ENCODE measurements at places on chromosomes 3 and 15. TPM values are rescaled to one million over a fixed set of nuclear protein-coding genes. Genes with fewer than 3 reads are reported as not detected.

- DNase-seq, result no peak
These were observed 195.7 kb upstream of the ATP11B start for GRCh38 chr3:182597621-182598041.

DNA sequence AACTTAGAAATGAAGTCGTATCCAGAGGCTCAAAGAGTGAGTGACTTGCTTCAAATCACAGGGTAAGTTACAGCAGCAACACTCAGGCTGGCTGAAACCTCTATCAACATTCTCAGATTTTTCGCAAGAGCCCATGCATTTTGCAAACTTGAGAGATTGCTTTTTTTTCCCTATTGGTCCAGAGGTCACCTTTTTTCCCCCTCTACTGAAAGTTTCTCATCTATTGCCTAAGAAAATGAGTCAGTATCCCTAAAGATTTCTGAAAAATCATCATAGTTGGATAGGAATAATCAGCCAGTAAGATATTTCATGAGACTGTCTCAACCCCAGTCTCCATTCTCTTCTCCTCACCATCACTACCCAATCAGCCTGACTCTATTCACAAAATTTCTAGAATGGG is 410.6 kb downstream of the FOXP1 start:
- no peak for DNase-seq

GRCh38 chr15:29613951-29614382 is 208.3 kb downstream of the TJP1 start:
- peak; percentile 65 for DNase-seq

DNA sequence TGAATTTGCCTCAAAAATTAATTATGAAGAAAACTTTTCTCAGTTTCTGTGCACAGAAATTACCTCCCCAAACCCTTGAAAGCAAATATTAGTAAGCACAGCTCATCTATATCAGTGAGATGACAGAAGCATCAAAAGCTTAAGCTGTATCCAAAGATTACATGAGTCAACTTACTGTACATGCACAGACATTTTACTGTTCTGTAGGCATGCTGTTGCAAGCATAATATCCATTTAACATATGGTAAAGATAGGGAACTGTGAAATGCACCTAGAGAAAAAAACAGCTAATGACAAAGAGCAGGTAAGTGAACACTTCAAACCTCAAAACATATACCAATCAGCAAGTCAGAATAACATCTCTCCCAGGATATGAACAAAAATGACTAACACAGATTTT is 20.9 kb downstream of the SHOX2 start:
- no peak for DNase-seq

DNA sequence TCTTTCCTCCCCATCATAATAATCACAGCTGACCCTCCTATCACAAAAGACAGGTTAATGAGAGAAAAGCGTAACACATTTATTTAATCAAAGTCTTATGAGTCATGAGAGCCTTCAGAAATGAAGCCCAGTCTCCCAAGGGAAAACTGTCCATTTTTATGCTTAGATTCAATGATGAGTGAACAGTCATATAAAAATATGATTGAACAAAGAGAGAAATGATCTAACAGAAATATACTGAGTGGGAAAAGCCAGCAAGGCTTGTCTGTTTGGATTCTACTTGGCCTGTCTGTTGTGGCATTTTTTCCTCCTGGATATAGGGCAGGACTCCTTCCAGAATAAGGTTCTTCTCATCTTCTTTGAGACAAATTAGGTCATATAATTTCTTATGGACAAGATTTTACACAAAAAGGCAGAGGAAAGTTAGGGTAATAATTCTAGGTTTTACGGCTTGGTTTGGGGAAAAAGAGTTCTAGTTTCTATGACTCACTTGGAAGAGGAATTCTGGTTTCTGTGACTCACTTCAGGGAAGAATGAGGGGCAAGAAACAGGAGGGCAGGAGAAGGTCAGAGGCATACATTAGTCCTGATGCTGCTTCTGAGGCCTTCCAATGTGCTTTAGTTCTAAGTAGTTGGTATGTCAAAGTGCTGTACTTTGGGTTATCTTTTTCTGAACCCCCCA is 534.2 kb downstream of the ZIC1 start:
- DNase-seq, result no peak

GRCh38 chr3:161560008-161560637 is 63.5 kb downstream of the OTOL1 start:
- peak; percentile 14 for DNase-seq

GRCh38 chr3:72105306-72105705 is 320.4 kb upstream of the PROK2 start:
- DNase-seq, result no peak

- DNase-seq, result no peak
These were observed 11.2 kb downstream of the PPCDC start for GRCh38 chr15:75034615-75035014.

DNA sequence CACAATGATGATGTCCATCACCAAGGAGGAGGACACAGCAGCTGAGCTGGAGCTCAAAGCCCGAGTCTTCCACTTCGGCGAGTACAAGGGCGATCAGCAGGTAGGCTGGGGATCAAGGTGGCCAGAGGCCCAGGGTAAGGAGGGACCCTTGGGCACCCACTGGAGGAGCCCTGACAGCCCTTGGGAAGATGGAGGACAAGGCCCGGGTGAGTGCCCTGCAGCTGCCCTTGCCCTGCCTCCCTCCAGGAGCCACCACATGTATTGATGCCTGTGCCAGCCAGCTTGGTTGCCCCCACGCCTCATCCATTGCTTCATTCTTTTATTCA is 38.4 kb downstream of the CFAP100 start:
- DNase-seq, result no peak

GRCh38 chr3:173796890-173797289 is 399.3 kb downstream of the NLGN1 start:
- DNase-seq, result no peak

GRCh38 chr3:111808439-111808838 is 50.6 kb upstream of the PHLDB2 start:
- no peak for DNase-seq

GRCh38 chr15:46413799-46414198 is 779.0 kb downstream of the SQOR start:
- DNase-seq, result no peak

DNA sequence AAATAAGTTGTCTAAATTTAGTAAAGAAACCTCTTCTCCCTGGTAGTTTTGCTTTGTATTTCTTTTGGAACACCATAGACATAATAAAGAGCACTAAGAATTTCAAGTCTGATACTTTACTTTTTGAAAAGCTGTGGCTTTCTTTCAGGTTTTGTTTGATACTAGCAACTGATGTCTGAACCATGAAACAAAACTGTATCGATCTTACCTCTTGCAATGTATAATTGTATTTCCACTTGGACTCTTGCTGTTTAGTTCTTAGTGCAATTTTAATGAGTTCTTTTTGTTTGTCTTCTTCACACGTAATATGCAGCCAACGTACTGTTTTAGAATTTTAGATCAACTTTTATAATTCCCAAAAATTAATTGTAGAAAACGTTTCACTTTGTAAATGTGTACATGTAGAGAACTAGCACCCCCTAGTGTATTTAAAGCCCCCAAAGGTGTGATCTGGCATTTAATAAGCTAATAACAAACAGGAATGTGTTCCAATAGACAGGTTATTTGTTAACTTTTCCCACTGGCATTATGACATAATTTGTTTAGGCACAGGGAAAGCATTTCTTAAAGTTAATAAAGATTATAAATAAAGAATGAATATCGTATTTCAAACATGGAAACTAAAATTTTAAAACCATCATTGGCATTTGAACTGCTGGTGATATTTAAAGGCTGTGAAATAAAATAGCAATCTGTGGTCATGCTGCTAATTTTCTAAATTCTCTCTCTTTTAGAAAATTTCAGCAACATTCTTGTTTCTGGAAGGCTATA is 289.1 kb upstream of the DNAJC19 start:
- peak; percentile 11 for DNase-seq

GRCh38 chr15:38149315-38149714 is 103.3 kb upstream of the SPRED1 start:
- no peak for DNase-seq

- peak; percentile 22 for DNase-seq
These were observed 28.1 kb downstream of the PRR23E start for GRCh38 chr3:127221037-127221436.

- DNase-seq, result no peak
These were observed 156.8 kb upstream of the PDZRN3 start for GRCh38 chr3:73781541-73781940.

DNA sequence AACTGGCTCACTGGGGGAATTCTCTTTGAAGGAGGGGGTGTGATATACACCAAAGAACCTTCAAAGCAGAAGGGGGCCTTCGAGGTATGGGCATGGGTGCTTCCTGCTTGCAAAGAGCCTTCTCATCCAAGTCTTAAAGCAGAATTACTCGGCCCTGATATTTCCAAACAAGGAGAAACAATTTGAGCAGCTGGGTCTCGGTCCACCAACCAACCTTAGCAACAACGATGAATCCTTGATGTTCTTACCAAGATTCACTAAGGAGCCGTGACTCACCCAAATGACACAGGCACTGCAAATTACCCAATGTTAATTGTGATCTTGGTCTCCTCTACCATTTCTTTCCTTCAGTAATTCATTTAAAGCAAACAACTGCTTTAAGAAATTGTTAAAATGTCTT is 7.7 kb downstream of the HOMER2 start:
- no peak for DNase-seq

- peak; percentile 78 for DNase-seq
These were observed 864 bp upstream of the NEO1 start for GRCh38 chr15:73051391-73051806.

DNA sequence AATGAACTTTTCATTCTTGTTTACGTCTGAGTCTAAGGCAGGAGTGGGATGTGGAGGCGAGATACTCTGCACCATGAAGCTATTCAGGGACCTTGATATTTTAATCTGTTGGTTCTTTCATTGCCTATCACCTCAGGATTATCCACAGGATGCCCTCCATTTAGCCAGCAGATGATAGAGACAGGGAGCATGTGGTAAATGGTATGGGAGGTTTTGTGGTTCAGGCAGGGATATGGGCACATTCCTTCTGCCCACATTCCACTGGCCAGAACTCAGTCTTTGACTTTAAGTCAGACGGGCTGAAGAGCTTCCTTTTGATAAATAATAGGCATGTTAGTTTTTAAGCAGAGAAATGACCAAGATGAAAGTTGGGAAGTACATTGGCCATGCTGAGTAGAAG is 548.0 kb upstream of the CCDC54 start:
- DNase-seq, result no peak

- DNase-seq, result no peak
These were observed 17.8 kb downstream of the LRIG1 start for GRCh38 chr3:66483006-66483405.

DNA sequence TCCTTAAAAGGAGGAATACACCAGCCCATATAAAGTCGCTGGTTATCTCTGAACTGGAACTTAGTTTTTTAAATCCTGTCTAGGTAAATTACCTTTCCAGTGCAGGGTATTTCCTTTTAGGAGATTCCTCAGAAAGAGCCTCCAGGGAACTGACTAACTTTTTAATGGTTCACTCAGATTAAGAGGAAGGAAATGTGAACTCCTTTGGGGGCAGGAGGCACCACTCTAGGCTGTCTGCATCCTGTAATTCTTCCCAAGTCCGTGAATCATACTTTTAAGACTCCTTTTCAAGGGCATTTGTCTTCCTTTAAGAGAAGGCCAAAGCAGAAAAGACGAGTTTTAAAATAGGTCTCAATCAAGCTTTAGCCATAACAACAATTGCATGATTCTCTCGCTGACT is 871.2 kb upstream of the NR2F2 start:
- DNase-seq, result no peak

DNA sequence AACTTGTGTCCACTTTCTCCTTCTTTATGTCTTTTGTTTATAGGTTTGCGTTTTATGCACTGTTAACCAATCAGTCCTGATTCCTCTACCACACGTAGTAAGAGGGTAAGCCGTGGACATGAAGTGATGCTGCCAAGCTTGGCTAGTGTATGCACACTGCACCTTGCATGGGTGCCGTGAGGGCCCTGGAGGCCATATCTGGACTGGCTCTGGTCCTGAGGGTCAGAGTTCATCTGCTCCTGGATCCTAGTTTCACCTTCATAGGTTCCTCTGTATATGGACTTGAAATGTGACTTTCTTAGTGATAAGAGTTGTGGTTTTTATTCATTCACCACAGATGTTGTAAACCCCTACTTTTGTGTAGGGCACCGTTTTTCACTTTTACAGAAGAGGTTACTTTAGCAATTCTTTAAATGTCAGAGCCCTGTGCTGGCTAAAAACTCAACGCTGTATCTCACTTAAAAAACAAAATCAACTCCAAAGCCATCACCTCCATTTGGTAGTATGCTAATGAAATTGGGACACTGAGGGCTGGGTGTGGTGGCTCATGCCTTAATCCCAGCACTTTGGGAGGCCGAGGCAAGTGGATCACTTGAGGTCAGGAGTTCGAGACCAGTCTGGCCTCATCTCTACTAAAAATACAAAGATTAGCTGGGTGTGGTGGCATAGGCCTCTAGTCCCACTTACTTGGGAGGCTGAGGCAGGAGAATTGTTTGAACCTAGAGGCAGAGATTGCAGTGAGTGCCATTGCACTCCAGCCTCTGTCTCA is 22.9 kb downstream of the SIAH2 start:
- DNase-seq, result no peak

- no peak for DNase-seq
These were observed 163.1 kb downstream of the FMN1 start for GRCh38 chr15:33031324-33031821.

GRCh38 chr3:153051427-153052095 is 110.5 kb upstream of the RAP2B start:
- no peak for DNase-seq

DNA sequence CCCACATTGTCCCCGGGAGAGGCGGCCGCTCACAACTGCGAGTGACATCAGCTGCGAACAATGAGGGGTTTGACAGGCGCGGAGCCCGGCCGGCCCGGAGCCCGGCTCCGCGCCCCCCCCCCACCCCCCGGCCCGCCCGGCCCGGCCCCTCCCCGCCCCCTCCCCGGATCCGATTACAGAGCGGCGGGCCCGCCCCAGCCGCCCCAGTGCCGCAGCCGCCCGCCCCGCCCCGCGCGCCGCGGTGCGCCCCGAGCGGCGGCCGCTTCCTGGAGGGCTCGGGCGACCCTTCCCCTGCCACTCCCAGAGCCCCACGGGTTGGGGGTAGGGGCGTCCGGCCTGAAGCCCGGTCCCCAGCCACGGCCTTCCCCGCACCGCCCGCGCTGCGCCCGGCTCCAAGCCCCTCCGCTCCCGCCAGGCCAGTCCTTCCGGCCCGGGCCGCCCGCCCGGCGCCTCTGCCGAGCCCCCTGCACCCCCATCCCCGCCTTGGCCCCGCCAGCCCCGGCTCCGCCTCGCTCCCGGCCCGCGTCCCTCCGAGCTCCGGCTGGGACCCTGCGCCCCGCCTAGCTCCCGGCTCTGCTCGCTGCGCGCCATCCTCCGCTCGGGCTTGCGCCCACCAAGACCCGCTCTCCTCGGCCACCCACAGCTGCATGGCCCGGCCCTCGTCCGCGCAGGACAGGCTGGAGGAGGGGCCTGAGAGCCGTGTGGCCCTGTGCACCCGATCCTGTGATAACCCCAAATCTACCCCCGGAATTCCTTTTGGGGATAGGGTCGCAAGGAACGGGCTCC is at the start of gene PCBP4:
PCBP4 (minus strand) TSS at position 71 of the 786 bp plus-strand sequence. CDS start 6,214 bp downstream, outside the sequence.
- DNase-seq, result peak; percentile 96

GRCh38 chr15:88954431-88955277 is 41.5 kb upstream of the MFGE8 start:
- DNase-seq, result peak; percentile 59

The C15orf61 gene
- 1.1 TPM for total RNA-seq

The AADACL2 gene
- not detected for total RNA-seq

The COMMD2 gene
- 58.9 TPM for total RNA-seq

The TMC3 gene
- not detected for total RNA-seq

The HIGD2B gene
- 0.17 TPM for total RNA-seq

The FEZF2 gene
- 0.14 TPM for total RNA-seq

The CP gene
- 0.59 TPM for total RNA-seq

The CCR2 gene
- total RNA-seq, result not detected

The SOX14 gene
- total RNA-seq, result 1.2 TPM

The MYH15 gene
- total RNA-seq, result 0.15 TPM

The NUDT16 gene
- total RNA-seq, result 12.5 TPM

The C3orf20 gene
- total RNA-seq, result 0.04 TPM

The CCDC51 gene
- 59.1 TPM for total RNA-seq

The ACKR4 gene
- total RNA-seq, result not detected
